ENCODE measurements at places on chromosomes 7 and 10.
A peak's percentile ranks its signal among the peaks of the same experiment; 100 is the strongest.

DNA sequence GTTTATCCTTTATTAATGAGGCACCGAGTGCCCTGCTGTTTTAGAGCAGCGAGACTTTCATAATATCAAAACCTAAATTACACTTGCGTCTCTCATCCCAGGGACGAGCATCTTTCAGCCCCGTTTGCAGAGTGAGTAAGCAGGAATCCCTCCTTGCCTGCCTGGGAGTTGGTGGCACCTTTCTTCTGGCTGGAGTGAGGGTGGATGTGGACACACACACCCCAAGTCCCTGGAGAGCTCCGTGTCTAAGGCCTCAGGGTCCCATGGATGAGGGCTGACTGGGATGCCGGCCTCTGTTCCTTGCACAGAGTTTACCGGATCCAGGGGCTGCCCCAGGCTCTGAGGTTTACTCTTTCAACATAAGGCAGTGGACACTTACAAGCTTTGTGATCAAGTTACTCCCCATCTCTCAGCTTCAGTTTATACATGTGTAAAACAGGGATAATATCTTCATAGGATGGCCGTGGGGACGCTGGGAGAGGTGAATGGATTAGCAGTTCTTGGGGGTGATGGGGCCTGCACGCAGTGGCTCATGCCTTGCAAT lies 24.5 kb downstream of the POLL start:
- no peak for DNase-seq

DNA sequence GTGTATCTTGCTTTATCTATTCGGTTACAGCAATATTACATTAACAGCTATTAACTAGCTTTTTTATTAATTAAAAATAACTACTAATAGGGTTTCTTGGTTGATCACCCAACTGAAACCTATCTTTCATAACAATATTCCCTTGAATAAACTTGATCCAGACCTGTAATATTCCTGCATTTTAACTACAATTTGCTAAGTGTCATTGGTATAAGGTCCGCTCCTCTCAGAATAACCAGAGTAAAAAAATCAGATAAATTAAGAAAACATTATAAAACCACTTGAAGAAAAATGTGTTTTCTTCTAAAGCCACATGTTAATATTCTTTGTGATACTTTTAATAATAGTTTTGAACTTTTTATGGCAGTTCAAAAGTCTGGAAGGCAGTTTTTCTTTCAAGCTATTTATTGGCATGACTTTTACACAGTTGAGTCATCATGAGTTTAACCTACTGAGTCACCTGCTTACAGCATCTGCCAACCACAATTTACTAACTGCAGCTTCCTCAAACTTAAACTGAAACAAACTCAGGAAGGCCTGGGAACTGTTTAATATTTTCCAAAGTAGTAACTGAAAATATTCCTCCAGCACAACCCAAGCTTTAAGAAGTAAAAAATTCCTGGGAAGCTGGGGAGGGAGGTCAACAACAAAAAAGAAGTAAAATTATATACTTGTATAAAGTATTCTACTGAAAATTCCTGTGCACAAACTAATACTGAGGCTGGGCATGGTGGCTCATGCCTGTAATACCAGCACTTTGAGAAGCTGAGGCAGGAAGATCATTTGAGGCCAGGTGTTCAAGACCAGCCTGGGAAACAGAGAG lies 103.2 kb downstream of the NRBF2 start:
- no peak for DNase-seq

- peak; percentile 53 for DNase-seq
These were observed 1.6 kb upstream of the ORAI2 start for GRCh38 chr7:102431617-102432298.

- DNase-seq = no peak
These were observed 12.3 kb downstream of the KLF14 start for GRCh38 chr7:130721486-130722277.

- no peak for DNase-seq
These were observed 302.6 kb upstream of the SEMA3D start for GRCh38 chr7:85489498-85489897.

- no peak for DNase-seq
These were observed 30.7 kb downstream of the RTKN2 start for GRCh38 chr10:62237966-62238365.

- DNase-seq = no peak
These were observed 15.8 kb downstream of the TBXAS1 start for GRCh38 chr7:139844779-139845442.

All from activated CD4-positive, alpha-beta T cell treated with anti-CD3 and anti-CD28 coated beads, Interleukin-2, amount 50 U/mL, for 4 hours (primary cell).